ENCODE measurements at places on chromosomes 12 and 14.

GRCh38 chr14:66395300-66395699 is 90.9 kb upstream of the CCDC196 start:
- DNase-seq = no peak

DNA sequence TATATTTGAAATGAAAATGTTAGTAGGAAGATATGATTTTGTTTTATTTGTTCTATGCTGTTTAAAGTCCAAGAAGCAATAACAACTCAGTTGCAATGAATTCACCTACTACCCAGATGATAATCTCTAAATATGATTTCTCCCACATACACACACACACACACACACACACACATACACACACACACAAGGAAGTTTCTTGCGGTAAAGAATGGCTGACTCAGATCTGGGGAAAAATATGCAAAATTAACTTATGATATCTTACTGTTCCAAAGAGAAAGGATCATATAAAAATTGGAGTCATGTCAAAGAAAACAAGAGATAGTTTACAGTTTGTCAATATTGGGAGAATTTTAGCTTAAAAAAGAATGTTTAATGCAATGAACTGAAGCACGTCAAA is 456.7 kb downstream of the SLC16A7 start:
- peak; percentile 58 for DNase-seq

GRCh38 chr12:19694627-19695026 is 255.3 kb downstream of the AEBP2 start:
- no peak for DNase-seq

DNA sequence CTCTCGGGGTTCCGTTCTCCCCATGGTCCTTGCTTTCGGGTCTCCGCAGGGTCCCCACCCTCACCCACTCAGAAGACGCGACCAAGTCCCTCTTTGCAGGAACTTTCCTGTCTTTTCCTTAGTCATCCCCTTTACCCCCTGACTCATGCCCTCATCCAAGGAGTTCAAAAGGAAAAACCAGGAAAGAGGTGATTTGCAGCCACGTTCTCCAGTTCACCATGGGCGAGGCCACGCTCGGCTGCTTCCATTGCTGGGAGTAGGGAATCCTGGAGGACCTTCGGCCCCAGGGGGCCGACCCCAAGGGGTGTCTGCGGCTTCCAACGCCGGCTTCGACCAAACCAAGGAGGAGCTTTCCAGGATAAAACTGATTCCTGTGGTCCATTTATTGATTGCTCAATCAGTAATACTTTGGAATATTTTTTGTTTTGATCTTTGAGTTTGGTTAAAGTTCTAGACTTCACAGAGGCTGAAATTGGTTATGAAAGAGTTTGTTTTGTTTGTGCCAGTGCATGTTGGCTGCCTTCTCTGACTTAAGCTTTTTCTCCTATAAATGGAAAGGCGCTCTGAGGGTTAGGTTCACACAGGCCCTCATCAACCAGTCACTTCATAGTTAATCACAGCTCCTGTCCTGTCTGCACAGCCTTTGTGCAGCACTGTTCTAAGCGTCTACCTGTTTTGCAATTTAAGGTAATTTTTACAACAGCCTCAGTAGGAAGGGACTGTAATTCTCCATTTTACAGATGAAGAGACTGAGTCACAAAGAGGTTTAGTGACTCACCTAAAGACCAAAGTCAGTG is 827 bp downstream of the ALDH2 start:
- no peak for DNase-seq

DNA sequence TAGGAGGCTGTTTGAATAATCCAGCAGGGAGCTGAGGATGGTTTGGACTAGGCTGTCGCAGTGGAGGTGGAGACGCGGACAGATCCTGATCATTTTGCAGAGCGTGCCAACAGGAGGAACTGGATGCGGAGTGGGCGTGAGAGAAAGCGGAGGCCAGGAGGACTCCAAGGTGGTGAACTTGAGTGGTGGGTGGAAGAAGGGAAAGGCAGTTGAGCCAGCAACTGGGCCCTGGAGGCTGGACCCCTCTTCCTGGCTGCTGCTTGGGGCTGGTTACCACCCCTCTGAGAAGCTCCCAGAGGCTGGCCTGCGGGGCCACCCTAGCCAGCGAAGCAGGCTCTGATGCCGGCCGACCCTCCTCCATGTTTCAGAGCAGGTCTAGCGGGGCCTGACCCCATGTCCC is 56.8 kb upstream of the KCNA1 start:
- no peak for DNase-seq

DNA sequence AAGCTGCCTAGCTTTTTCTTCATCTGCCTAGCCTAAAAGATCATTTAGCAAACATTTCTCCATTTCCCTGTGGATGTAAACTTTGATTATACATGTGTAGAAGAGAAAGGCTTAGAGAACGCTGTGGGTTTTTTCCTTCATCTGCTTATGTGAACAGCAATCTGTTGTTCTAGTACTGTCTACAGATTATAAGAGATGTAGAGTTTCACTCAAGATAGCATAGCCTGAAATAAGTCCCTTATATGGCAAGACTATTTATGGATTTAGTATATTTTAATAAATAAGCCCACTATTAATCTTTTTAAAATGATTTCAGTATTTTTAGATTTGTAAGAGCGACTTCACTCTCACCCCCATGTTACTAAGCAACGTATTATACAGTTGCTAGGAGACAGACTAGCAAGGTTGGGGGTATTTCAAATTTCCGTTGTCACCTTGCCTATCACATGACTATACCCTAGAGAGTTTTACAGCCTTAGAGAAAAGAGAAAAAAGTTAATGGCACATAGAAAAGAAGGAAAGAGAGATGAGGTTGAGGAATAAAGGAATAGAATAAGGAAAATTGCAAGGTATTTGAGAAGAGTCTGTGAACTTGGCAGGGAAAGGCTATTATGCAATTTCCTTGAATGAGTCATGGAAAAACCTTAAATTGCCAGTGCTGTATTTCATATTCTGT is 12.2 kb upstream of the TUBA1A start:
- peak; percentile 78 for DNase-seq

DNA sequence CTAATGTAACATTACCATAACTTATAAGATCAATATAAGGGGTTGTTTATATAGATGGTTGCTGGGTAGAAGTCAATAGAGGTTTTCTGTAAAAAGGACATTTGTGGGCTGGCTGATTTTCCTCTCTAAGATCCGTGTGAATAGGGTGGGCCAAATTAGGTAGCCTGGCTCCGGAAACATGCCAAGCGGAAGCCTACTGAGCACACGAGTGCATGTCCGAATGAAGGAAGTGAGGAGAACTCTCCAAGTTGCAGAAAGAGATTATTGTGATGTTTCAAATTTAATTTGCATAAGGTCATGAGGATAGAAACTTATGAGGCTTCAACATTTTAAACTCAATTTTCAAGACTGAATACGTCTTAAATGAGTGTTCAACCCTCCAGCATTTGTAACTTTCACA is 356.7 kb downstream of the SNAPC1 start:
- DNase-seq = no peak

DNA sequence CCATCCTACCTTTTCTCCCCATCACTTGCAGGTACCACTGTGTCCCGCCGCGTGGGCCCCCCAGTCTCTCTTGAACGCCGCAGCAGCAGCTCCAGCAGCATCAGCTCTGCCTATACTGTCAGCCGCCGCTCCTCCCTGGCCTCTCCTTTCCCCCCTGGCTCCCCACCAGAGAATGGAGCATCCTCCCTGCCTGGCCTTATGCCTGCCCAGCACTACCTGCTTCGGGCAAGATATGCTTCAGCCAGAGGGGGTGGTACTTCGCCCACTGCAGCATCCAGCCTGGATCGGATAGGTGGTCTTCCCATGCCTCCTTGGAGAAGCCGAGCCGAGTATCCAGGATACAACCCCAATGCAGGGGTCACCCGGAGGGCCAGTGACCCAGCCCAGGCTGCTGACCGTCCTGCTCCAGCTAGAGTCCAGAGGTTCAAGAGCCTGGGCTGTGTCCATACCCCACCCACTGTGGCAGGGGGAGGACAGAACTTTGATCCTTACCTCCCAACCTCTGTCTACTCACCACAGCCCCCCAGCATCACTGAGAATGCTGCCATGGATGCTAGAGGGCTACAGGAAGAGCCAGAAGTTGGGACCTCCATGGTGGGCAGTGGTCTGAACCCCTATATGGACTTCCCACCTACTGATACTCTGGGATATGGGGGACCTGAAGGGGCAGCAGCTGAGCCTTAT is 9.2 kb downstream of the ARHGAP9 start:
- no peak for DNase-seq

DNA sequence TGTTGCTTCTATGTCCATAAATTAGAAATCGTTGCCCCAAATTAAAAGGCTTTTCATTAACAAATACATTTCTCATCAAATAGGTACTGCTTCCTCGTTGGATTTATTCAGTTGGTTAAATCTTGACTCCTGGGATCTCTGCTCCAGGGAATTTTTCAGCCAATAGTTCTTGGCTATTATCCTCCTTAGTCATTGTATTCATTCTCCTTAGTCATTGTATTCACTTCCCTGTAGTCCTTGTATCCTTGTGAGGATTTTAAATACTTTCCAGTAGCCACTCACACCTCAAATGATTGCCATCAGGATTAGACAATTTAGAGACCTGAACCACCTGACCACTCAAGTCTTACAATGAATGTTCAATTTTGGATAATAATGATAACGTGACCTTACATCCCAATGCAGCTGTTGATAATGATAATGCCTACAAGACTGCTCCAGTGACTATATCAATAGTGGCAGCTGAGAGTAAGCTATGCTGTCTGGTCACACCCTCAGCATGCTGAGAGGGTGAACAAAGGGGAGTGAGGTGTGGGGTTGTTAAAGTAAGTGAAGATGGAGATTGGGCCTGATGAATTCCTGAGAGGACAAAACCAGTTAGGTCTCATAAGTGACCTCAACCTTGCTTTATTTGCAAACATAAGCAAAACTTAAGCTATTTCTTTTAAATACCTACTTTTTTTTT is 193.7 kb upstream of the RTL1 start:
- no peak for DNase-seq

GRCh38 chr14:59018978-59019377 is 169.5 kb upstream of the DAAM1 start:
- no peak for DNase-seq

DNA sequence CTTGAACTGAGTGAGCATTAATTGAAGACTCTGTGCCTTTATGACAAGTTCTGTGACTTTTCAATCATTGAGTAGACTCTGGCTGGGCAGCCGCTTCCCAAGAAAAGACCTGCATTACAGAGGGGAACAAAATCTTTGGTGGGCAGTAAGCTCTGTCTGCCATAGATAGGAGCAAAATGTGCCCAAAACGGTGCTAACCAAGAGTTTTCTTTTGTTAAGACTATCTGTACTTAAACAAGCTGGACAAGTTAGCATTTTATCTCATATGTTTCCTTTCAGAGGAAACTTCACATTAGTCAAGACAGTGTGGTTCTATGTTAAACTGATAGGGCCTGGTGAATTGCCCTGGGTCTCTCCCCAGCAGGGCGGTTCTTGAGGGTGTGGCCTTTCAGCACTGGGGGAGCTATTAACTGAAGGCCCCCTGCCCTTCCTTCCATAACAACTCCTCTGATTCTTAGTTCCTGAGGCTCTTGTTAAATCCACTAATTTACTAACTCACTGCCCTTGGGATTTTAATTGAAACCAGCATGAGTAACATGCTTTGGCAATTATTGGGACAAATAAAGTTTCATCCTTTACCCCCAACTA is 219.6 kb downstream of the KTN1 start:
- DNase-seq = no peak

DNA sequence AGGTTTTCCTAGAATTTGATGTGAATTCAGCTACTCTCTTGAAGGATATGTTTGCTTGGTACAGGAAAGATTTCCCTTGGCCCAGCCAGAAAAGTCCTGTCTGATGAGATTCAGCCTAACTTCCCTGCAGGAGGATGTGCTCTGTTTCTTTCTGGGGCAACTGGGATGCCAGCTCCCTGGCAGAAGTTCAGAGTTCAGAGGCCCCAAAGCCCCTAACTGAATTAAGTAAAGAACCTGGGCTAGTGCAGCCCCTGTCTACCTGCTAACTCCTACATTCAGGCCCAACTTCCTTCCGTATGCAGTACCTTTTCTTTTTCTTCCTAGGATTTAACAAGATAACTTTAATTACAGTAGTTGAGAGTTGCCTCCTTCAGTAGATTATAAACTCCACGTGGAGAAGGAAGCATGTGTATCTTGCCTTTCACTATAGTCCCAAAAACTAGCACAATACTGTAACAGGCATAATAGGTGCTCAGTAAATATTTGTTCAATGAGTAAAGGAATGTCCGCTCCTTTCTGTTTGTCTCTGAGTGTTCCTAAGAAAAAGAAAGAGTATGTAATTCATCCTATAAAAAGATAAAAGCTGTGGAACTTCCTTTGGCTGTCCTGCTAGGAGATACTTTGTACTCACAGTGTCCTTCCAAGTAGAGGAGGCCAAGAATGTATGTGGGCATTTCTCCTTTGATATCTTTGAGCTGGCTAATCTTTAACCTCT is 141.0 kb downstream of the SLC8A3 start:
- DNase-seq = no peak

- no peak for DNase-seq
Measured at GRCh38 chr12:127542931-127543330, 724.0 kb upstream of the TMEM132C start.

GRCh38 chr14:67586369-67586768 is 13.7 kb downstream of the PIGH start:
- DNase-seq = no peak

GRCh38 chr14:99600232-99600888 is 3.6 kb downstream of the CCDC85C start:
- DNase-seq = no peak

DNA sequence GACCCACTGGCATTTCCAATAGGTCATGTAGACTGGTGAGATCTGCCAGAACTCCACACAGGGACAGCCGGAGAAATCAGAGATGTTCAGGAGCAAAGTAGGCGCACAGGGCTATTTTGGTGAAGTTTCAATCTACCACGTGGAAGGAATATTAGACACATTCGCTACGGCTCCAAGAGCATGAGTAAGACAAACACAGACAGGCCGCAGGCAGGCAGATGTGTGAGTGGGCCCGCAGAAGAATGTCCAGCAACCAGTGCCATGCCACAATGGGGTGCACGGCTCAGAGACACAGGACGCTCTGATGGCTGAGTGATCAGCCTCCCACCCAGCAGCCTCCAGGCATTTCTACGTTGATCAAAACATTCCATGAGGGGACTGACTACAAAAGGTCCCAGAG is 10.4 kb downstream of the SLC15A4 start:
- DNase-seq = peak; percentile 73

GRCh38 chr14:69652942-69653684 is 41.7 kb downstream of the SUSD6 start:
- DNase-seq = no peak

DNA sequence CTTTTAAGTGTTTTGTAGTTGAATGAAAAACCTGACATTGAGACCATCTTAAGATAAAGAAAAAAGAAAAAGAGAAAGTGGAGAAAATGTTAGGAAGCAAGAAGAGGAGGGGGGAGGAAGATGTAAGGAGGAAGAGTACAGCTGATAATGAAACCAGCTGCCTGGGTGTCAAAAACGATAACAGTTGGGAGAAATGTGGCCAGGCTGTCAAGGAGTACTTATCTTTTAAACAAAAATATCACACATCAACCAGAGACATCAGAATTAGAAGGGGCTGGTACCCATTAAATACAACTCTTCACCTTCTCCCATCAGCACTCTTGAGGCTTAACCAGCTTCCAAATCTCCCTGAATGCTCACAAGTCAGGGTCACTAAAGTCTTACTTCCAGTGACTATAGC is 4.5 kb downstream of the SLC11A2 start:
- no peak for DNase-seq

GRCh38 chr14:105138551-105139111 is 29.9 kb downstream of the JAG2 start:
- no peak for DNase-seq
